SJCRH30 (cell line): ENCODE measurements at places on chromosomes 2 and 18. TPM values are rescaled to one million over a fixed set of nuclear protein-coding genes. Genes with fewer than 3 reads are reported as not detected.

DNA sequence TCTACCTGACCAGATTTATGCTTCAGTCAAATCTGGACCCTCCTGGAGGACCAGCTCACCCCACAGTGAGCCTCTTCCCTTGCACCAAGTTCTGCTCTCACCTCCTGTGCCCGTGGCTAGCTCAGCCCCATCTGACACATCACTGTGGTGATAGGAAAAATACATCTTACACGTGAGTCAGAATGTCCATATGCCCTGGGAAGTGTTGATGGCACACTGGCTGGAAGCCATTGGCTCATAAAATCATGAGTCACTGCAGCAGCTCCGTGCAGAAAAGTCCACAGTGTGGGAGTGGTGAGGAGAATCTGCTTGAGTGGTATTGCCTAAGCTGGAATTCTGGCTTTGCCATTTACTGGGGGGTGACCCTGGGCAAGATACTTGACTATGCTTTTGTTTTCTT, 42.6 kb upstream of the RAPGEF4 start:
- DNase-seq, result peak; percentile 30

DNA sequence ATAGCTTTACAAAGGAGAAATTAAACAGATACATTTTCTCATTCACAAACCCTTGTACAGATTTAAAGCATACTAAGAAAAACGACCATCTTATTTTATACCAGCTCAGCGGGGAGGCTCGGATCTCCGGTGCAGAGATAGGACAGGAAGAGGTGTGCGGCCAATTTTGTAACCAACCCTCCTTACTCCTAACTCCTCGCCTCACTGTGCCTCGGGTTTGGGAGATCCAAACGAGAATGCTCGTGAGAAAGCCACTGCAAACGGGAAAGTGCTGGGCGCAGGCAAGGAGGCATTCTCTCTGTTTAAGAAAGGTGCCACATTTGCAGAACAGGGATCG, 1.2 kb downstream of the KDSR start:
- DNase-seq, result no peak

DNA sequence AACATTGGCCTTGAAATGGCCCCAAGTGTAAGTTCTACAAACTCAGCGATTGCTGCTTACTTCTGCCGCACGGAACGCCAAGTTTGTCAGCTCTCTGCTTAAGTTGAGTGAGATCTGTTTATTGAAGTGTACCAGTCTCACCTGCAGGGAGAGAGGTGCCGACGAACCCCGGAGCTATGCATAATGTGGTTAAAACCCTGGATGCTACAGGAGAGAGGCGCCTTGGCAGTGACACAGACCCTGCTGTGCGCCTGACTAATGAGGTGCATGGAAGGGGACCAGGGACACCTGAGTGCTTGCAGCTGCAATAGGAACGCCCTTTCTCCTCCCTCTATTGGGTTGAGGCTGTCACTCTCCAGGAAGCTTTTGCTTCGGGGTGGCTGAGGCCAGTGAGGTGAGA, 979 bp downstream of the SLC9A2 start:
- no peak for DNase-seq

DNA sequence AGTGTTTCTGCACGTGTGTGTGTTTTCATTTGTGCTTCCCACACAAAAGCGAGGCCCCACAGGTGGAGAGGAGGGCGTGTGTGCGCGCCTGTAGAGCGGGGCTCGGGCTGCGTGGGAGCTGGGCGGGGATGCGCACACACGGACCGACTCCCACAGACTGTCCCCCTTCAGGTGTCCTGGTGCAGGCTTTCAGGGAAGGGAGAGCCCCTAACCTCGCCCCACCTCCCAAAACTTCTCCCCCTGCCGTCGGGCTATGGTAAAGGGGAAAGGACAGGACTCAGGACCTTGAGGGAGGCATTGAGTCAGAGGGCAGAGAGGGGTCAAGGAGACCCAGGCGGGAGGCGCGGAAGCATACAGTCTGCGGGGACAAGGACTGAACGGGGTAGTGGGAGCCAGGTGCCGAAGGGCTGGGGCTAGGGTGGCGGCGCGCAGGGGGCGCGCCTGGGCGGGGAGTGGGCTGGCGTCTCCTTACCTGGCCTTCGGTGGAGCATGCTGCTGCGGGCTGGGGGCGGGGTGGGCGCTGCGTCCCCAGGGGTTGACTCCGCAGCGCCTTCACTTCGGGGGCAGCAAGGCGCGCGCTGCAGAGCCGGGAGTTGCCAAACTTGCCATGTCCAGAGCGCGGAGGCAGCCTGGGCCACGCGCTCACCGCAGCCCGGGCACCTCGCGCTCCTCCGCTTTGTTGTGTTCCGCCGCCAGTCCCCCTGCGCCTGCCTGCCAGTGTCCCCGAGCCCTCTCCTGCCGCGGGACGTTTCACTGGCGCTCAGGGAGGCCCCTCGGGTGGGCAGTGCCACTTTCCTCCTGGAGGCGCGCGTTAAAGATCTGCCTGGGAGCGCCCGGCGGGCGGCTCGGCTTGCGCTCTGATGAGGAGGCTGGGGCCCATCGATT, 302.0 kb downstream of the NCKAP5 start:
- DNase-seq, result no peak

- no peak for DNase-seq
These were observed 253.9 kb downstream of the OSR1 start for GRCh38 chr2:19104503-19104902.

DNA sequence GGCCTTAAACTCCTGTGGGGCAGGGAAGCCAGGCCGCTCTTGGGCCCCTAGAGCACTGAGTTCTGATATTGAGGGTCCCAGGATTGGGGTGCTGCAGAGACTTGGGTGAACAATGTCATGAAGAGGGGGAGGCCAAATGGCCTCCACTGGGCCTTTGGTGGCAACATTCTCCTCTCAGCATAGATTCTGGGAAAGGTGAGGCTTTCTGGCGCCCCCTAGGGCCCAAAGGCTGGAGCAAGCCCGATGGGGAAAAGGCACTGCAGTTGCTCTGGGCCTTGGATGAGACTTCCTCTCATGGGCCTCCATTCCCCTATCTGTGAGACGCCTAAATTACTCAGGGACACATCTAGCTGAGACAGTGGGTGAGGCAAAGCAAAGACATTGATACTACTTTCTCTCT, 84.8 kb downstream of the ACAA2 start:
- DNase-seq, result peak; percentile 80

- DNase-seq, result no peak
These were observed 895.1 kb upstream of the CELF4 start for GRCh38 chr18:38460657-38461056.

DNA sequence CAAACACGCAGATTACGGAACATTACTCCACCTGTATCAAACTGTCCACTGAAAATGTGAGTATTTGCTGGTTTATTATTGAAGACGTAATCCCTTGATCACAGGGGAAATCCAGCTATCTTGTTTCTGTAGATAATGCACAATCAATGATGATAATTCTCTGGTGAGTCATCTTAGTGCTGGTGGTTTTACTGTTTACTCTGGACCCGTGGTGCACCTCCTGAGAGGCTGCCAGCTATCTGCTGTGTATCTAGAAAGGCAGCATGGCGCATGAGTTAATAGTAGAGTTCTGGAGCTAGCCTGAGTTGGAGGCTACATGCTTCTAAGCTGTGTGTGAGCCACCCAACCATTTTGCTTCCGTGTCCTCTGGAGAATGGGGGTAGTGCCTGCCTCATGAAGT, 6.5 kb downstream of the NCAPH start:
- no peak for DNase-seq

The PLB1 gene
- total RNA-seq, result 0.61 and 0.79 TPM in 2 replicates

The LRRTM1 gene
- total RNA-seq, result 0.05 TPM in 1 of 2 replicates, not detected in the other

The FAM237A gene
- total RNA-seq, result not detected in 2 replicates
